ENCODE measurements at places on chromosomes 2 and 18.

DNA sequence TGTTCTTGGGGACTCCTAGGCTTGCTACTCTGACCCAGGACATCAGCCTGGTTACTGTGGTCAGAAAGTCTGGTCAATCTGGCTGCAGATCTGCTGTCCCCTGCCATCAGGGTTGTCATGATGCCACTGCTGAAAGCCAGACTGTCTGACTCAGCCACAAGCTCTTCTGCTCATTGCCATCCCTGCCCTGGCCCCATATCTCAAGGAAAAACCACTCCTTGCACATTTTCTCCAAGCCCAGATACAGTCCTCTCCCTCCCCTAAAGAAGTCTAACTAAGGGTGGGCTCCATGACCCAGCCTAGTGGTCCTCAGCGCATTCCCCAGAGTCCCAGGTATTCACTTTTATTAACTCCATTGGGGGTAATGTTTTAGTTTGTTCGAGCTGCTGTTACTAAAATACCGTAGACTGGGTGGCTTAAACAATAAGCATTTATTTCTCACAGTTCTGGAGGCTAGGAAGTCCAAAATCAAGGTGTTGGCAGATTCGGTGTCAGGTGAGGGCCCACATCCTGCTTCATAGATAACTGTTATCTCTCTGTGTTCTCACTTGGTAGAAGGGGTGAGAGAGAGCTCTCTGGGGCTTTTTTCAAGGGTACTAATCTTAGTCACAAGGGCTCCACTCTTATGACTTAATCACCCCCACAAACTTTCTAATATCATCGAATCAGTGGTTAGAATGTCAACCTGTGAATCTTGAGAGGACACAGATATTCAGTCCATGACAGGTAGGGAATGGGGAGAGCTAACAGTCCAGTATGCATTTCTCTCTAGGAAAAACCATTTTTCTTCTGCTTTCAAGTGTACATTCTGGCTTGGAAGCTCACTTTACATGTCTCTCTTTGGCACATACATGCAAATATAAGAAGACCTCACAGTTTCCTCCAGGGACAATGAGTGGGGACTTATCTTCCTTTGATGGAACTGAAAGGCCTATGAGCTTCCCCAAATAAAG is 94.8 kb upstream of the CXCR4 start:
- DNase-seq = peak; percentile 28

- no peak for DNase-seq
These were observed 28.5 kb upstream of the DNAH7 start for GRCh38 chr2:196096982-196097745.

- no peak for DNase-seq
These were observed 115.2 kb upstream of the KLHL29 start for GRCh38 chr2:23269747-23270146.

GRCh38 chr2:42071791-42072190 is 24.0 kb downstream of the PKDCC start:
- DNase-seq = no peak

- DNase-seq = no peak
These were observed 15.8 kb upstream of the BOD1L2 start for GRCh38 chr18:57131101-57131500.

GRCh38 chr2:71595569-71595968 is 142.2 kb downstream of the DYSF start:
- DNase-seq = no peak

DNA sequence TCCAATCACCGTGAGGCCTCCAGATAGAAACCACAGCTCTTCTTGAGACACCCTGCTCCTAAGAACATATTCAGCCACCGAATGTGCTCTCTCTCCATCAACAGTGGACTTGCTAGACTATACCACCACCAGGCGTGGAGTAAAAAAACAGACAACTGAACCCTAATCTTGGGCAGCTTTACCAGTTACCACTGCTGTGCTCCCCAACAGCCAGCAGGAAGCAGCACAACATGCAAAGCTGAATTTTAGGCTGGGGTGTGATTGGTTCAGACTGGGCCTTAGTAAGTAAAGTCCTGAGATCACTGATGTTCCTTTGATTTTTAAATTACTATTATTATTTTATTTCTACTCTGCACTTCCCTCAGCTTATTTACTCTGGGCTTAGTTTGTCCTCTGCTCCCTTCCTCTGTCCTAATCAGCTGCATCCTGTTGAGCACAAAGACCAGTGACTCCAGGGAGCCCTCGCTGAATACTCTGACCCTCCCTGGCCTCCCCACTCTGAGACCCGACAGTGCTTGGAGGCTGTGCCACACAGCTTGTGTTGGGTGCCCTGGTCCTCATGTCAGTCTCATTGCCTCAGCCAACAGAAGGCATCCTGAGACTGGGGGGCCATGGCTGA is 21.9 kb downstream of the MRPL35 start:
- peak; percentile 60 for DNase-seq

- DNase-seq = no peak
These were observed 928.7 kb downstream of the SLC4A3 start for GRCh38 chr2:220555961-220556630.

DNA sequence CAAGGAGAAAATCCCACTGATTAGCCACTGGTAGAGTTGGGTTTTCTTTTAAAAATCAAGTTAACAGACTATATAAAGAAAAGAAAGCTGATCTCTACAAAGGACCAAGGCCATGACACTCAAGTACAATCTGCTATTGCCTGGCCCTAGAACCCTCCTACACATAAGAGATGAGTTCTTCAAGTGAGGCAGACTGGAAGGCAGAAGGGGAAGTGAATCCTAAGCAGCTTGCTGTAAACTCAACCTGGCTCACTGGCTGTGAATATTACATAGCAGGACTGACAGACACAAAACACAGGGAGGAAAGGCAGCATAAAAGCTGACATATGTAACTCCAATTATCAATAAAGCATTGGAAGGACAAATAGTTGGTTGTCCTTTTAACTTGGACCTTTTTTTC is 65.4 kb downstream of the TRIP12 start:
- no peak for DNase-seq

DNA sequence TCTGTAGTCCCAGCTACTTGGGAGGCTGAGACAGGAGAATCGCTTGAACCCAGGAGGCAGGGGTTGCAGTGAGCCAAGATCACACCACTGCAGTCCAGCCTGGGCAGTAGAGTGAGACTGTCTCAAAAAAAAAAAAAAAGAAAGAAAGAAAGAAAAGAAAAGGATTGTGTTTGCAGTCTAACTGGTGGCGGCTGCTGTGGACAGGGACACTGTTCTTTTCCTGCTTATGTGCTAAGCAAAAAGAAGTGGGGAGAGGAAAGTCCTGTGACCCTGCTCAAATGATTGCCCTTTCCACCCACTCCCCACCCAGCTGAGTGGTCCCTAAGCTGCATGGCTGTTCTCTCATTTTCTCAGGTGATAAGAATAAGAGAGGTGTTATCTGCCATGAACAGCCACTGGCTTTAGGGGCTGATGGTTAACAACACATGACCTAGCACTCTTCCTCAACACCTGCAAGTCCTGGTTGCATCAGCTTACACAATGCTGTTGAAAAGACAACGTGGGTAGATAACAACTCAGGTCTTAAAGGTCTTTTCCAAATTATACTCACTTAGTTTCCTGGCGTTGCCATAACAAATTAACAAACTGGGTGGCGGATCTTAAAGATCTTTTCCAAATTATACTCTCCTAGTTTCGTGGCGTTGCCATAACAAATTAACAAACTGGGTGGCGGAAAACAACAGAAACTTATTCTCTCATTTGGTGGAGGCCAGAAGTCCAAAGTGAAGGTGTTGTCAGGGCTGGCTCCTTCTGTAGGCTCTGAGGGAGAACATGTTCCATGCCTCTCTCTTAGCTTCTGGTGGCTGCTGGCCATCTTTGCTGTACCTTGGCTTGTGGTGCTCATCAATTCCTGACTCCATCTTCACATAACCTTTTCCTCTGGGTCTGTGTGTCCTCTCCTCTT is 90.3 kb upstream of the RTN4 start:
- no peak for DNase-seq

DNA sequence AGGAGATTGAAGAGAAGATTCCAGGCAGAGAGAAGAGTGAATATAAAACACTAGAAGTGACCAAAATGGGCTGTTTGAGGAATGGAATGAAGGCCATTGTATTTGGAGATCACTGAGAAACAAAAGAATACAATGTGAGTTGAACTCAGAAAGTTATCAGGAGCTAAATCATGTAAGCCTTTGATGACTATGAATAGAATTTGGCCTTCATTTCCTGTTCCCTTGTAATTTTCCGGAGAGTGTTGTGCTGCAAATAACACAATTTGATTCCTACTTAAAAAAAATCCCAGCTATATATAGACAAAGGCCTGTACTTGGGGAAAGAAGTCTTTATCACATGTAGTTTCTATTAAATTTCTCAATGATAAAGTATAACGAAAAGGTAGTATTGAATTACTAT is 33.7 kb upstream of the KYNU start:
- DNase-seq = no peak

- DNase-seq = peak; percentile 31
These were observed 27.5 kb downstream of the ZNF638 start for GRCh38 chr2:71358931-71359671.

DNA sequence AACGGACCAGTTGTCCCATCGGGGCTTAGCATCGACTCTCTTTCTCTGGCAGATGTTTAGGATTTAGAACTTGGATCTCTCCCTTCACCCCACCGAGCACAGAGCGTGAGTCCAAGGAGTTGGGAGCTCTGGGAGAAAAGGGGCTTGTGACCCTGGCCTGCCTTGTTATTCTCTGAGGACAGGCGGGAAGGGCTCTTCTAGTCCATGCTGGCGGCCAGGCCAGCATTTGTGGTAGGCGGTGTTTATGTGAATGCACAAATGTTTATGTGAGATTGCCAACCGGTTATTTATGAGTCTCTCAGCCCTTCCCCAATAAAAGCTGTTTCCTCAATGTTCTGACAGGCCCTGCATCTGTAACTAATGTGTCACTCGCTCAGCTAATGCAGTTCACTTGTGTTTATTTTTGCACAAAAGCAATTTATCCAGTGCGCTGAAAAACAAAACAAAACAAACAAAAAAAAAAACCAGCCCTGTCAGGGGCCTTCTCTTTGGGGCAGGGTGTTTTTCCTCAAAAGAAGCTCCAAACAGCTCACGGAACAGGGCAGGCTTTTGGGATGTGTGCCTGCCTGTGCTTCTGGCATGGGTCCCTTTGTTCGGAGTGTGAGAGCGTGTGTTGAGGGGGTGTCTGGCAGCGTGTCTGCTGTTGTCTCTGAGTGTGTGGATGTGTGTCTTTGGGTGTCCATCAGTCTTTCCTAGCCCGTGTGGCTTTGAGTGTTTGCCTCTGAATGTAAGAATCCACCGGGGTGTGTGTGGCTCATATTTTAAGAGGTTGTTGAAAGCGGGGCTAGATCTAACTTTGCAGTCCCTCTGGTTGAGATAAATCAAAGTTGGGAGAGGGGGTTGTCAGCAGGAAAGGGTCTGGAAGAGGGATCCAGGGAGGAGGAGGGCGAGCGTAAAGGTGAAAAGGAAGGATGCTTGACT is 52.8 kb upstream of the HAAO start:
- DNase-seq = no peak

DNA sequence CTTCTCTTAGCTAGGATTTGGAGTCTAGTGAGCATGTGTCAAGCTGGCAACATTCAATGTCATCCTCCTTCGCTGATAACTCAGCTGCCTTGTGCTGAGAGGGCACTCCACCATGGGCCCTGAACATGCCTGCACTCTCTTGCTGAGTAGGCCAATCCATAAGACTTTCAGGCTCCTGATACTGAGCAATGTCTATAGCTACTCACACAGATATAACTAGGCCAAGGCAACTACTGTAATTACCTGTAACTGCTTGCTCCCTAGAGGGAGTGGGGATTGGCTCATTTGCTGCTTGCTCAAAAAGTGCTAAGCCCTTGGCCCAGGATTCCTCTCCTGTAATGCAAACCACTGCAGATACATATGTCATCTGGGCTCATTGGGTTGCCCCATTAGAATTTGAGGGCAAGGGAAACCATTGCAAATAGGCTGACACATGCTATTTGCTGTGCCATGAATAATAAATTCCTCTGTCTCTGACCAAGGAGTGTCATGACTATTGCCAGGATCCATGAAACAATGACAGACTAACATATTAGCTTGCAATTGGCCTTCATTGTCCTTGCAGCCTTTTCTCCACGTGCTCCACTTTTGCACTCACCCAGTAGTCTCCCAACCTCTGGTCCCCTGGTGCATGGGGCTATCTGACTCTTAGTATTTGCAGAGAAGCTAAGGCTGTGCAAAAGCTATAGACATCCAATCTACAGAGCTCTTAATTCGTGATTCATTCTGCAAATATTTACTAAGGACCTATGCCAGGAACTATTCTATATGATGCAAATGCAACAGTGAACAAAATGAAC is 36.9 kb upstream of the BMPR2 start:
- no peak for DNase-seq

- no peak for DNase-seq
These were observed 1.7 kb upstream of the EML4 start for GRCh38 chr2:42167458-42167857.

DNA sequence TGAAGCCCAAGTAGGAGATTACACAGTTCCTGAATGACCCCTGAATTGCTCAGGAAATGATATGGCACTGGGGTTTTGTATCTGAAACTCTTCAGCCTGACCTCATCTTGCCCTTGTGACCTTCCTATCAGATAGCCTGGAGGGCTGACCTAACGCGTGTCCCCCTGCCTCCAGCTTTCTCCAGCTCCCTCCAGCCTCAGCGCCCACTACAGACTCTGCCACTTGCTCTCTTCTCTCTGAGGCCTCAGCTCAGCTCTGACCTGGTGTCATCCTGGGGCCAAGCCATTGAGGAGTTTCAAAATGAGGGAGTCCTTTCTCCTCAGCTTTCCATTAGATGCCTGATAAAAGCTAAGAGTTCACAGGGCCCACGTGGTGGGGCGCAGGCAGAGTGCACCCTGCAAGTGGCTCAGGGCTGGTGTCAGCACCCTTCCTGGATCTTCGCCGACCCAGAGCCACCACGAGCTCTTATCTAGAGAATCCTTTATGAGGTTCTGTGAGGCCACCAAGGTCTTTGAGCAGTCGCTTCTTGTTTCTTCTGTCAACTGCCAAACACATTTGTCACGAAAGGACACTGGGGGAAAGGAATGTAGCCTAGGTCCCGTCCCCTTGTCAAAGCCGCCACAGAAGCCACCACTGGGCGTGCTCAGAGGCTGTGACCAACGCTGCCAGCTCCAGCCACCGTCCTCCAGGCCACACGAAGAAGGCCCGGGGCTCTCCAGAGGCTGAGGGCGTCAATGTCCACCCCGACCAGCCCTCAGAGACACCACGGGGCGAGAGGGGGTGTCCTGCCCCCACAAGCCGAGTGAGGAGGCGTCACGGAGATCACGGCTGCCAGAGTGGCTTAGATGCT is 131.3 kb upstream of the GPC1 start:
- DNase-seq = no peak

- no peak for DNase-seq
These were observed 284.1 kb downstream of the CYRIA start for GRCh38 chr2:16381511-16381910.

- no peak for DNase-seq
These were observed 1.2 kb upstream of the ASB1 start for GRCh38 chr2:238425505-238425978.

DNA sequence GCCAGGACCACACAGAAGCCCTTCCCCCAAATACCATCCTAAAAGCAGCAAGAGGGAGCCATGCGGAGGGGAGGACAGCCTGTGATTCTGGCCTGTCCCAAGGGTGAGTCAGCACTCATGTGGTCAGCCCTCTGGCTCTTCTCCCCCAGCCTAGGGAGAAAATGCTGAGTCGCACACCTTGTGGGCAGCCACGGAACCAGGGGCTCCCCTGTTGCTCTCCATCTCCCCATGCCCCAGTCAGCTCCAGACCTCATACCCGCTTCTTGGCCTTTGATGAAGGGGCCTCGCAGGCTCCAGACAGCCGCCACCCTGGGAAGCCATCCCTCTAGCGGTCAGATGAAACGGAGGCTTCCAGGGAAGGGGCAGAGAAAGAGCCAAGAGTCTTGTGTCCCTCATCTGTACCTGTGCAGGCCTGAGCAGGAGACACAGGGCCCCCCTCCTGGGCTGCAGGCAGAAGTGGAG is 181.3 kb upstream of the SIX2 start:
- DNase-seq = no peak

GRCh38 chr2:34844629-34845028 is 1245.5 kb upstream of the FAM98A start:
- DNase-seq = no peak
